ENCODE measurements at places on chromosomes 2 and 18.

DNA sequence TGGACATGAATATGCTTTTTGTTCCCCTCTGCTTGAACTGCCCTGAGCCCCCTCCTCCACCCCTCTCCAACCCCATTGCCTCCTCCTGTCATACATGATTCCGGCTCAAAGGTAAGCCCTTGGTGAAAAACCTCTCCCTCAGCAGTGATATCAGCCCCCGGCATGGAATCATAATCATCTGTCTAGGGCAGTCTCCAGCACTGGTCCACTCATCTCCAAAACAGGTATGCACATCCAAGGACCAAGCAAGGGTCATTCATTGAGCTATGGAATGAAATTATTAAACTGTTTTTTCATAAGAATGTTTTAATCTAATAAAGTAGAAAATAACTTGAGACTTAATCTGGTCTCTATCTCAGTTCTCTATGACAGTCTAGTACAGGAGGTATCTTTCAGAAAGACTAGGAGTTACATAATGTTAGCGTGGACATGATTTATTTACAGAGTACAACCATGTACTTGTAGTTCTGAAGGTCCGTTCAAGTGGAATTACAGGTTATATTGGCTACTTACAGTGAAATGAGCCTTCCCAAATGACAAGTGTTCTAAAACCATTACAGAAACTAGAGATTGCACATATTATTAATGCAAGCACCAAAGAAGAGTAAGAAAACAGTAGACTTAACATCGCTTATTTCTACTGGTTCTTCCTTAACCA lies 75.2 kb downstream of the ACVR1 start:
- no peak for DNase-seq

DNA sequence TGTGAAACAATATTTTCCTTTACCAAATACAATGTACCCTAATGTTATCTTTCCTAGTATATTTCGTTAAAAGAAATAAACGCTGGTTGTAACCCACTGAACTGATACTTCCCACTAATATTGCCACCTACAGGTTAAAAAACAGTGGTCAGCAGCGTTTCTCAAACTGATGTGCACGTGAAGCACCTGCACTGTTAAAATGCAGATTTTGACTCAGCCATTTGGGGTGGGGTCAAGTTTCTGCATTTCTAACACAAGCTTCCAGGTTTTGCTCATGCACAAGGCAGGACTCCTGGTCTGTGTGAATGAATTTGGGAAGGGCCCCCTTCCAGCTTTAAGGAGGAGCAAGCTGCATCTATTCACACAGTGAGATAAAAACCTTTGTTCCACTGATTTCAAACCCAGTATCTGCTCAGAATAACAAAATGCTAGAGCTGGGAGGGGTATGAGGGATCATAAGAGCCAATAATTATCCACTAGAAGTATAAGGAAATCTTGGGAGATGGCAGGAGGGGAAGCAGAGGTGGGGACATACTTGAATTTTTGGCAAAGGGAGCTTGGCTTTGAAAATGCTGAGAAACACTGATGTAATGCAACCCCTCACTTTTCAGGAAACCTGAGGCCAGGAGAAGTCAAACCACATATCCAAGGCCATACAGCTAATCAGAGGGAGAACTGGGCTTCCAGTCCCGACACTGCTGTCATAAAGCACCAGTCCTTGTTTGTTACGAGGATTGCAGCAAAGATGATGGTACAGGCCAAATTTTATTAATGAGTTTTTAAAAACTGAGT lies 116.2 kb downstream of the RBMS1 start:
- DNase-seq: no peak

DNA sequence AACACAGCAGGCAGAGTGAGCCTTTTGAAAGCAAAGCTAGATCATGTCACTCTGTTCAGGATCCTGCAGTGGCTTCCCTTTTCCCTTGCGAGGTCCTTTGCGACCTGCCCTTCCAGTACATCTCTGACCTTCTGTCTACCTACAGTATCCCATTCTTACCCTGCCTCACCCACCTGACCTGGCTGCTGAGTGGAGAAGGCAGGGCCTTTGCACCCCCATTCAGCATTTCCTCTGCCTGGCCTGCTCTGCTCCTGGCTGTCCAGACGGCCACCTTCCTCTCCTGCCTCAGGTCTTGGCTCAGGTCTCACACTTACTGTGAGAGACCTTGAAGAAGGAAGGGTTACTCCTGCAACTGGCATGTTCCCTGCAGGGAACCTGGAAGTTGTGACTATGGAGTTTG lies 77.4 kb downstream of the MAPRE2 start:
- no peak for DNase-seq

- no peak for DNase-seq
Observed at GRCh38 chr2:111031546-111032478, 88.9 kb upstream of the BCL2L11 start.

GRCh38 chr2:205814039-205814364 lies 131.7 kb downstream of the NRP2 start:
- no peak for DNase-seq

- DNase-seq: no peak
Observed at GRCh38 chr18:22765896-22766295, 167.2 kb upstream of the RBBP8 start.

DNA sequence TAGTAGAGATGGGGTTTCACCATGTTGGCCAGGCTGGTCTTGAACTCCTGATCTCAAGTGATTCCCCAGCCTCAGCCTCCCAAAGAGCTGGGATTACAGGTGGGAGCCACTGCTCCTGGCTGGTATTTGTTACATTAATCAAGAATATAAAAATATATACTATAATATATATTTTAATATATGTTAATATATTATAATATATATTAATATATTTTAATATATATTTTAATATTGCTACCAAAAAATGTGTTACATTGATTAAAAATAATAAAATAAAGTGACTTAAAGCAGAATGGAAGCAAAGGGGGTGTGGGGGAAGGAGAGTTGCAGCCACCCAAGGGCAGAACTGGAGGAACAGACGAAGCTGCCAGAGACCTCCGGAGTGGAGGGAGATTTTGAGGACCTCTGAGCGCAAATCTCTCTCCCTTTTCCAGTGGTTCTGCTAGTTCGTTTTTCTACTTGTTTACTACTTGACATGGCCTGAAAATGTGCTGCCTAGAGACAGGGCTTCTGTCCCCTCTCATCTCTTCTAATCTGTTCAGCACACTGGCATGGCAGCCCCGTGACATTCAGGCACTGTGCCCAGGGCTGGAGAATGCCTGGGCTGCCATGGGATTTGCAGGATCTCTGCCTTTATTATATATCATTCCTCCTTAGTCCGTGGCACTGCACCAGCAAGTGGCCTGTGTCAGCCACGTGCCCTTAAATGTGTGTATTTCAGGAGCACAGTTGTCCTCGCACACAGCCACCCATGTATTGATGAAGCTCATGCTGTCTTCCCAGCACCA lies 47.9 kb upstream of the RAB12 start:
- no peak for DNase-seq

DNA sequence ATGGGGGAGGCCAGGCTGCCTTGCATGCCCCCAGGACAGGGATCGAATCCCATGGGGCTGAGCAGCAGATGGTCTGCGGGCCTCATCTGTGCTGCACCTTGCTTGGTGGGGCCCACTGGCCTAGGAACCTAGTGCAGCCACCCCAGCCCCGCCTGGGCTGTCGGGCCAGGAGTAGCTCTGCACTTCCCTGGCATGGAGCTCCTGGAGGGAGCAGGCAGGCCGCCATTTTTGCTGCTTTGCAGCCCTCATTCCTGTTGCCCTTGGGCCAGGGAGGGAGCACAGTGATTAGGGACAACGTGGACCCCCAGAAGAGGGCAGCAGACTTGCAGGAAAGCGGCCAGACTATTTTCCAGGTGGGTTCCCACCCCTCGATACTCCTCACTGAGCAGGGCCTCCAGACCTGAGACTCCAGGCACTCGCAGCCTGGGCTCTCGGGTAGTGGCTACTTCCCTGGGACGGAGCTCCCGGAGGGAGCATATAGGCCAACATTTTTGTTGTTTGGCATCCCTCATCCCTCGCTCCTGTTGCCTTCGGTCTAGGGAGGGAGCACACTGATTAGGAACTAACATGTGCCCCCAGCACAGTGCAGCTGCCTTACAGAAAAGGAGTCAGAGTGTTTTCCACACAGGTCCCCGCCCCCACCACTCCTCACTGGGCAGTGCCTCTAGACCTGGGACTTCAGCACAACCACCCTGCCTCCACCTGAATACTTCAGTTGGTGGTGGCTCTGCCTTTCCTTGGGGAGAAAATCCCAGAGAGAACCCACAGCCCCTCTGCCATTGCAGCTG lies 99.5 kb downstream of the MAIP1 start:
- DNase-seq: no peak

GRCh38 chr2:31253356-31254131 lies 19.6 kb downstream of the EHD3 start:
- no peak for DNase-seq
